ENCODE measurements at places on chromosomes 12 and 14.

- no peak for DNase-seq
Measured at GRCh38 chr12:6233121-6233971, 33.1 kb downstream of the CD9 start.

DNA sequence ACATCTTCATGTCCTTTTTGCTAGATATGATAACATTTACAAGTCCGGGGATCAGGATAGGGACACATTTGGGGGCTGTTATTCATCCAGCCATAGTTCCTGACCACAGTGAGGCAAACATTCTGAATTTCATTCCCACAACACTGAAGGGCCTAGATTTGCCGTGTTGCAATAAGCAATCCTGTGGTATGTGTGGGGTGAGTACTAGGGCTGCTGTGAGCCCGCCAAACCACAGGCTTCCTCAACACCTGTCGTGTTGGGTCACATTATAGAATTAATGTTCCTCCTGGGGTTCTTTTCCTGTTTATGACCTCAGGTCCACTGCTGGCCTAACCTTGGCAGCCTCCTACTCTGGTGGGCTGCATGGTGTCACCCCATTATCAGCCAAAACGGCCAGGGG is 119.2 kb downstream of the TBC1D30 start:
- no peak for DNase-seq

GRCh38 chr12:7144414-7145120 is 14.4 kb downstream of the CLSTN3 start:
- DNase-seq, result peak; percentile 30

GRCh38 chr14:58724206-58724605 is 86.4 kb downstream of the DACT1 start:
- DNase-seq, result no peak

DNA sequence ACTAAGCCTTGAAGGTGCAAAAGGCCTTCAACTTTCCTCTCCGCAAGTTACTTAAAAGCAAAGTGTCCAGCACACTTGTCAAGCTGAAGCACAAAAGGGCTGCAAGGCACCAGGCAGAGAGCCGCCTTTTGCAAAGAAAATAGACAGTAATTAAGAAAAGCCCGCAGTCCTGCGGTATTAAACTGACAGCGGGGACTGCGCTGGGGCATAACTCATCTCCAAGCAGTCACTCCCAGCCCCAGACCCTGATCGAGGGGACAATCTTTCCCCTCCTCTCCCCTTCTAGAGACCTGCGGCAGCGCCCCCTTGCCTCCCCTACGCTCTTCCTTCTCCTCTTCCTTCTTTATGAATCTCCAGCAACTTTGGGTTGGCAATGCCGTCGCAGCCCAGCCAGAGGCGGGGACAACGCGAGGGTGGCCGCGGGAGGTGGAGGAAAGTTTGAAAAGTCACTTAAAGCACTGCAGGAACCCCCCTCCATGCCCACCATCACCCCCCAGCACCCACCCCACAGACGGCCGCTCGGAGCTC is 200.9 kb upstream of the CAND1 start:
- no peak for DNase-seq

DNA sequence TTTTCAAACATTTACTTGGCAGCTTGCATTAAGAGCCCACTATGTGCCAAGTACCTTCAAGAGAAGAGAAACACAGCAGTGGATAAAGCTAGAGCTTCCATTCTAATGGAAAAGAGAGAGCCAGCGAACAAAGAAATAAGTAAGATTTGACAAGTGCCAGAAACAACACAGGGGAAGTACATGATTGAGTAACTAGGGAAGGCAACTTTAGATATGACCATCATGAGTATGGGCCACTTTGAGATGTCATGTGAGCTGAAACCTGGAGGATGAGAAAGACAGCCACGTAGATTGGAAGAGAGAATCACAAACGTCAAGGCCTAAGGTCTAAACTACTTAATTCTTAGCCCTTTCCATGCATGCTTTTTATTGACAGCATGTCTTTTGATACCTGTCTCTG is 121.4 kb downstream of the ITPR2 start:
- no peak for DNase-seq

DNA sequence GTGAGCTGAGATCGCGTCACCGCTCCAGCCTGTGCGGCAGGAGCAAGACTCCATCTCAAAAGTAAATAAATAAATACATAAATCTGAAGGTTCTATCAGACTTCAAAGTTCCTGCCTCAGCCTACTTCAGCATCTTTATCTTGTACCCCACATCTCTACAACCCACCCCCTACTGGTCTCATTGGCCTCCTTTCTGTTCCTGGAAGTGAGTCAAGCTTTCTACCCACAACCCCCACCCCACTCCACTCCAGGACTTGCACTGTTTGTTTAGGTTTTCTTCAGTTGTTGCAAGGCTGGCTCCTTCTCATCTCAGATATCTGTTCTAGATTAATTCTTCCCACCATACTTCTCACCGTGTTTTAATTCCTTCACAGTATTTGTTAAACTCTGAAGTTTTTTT is 714 bp upstream of the PSMC6 start:
- DNase-seq, result no peak

DNA sequence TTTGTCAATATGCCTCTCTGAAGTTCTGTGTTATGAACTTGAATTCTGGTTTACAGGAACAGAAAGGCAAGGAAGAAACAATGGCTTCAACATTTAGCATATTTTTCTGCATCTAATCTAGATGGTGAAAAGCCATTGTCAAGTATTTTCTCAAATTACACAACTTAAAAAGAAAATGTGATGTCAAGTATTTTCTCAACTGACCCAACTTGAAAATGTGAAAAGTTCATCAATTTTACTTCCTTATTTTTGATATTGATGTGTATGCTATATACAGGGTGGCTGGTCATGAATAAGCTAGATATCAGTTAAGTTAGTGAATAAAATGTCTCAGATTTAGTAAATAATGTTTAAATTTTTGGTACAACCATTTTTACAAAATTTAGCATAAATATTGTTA is 196.7 kb downstream of the ALX1 start:
- no peak for DNase-seq

DNA sequence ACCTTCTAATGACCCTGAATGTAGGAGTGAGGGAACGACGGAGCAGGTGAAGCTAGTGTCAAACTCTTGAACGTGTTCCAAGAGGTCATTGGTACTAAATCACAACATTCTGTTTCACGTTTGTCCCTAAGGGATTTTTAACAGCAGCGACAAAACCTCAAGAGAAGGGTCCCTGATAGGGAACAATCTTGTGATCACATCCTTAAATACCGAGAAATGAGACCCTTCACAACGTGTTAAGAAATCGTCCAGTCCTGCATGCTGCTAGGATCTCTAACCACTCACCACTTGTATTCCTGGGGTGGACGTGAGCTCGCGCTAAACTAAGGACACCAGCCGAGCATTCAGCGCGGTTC is 134.1 kb upstream of the KRAS start:
- no peak for DNase-seq

- no peak for DNase-seq
Measured at GRCh38 chr14:90027842-90028241, 34.0 kb upstream of the KCNK13 start.

GRCh38 chr12:56572288-56572687 is 50.7 kb downstream of the RBMS2 start:
- DNase-seq, result no peak

DNA sequence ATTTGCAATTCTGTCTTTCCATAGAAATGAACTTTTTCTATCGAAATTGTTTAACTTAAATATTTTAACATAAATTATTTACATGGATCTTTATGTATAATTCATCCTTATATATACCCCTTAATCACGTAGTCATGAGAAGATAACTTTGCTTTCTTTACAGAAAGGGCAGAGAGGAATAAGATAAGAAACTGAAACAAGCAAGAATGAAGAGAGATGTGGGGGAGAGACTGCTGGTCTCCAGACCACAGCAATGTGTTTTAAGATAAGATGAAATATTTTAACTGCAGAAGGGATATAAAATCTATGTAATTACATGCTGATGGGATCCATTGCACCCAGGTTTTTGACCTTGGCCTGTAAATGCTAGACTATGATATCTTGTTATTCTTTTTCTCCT is 34.7 kb upstream of the DNM1L start:
- DNase-seq, result no peak

DNA sequence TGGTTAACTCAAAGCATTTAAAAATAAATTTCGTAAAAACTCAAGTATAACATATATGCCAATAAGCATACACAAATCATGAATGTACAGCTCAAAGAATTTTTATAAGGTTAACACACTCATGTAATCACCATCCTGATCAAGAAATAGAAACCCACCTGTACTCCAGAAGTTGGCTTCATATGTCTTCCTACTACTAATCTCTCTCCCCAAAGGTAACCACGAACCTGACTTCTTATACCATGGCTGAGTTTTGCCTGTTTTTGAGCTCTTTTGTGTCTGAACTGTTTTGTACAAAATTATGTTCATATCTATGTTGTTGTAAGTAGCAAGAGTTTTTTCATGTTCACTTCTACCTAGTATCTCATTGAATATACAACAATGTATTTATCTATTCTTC is 18.7 kb downstream of the DUSP16 start:
- no peak for DNase-seq

GRCh38 chr12:94099632-94100031 is 48.7 kb upstream of the PLXNC1 start:
- no peak for DNase-seq

DNA sequence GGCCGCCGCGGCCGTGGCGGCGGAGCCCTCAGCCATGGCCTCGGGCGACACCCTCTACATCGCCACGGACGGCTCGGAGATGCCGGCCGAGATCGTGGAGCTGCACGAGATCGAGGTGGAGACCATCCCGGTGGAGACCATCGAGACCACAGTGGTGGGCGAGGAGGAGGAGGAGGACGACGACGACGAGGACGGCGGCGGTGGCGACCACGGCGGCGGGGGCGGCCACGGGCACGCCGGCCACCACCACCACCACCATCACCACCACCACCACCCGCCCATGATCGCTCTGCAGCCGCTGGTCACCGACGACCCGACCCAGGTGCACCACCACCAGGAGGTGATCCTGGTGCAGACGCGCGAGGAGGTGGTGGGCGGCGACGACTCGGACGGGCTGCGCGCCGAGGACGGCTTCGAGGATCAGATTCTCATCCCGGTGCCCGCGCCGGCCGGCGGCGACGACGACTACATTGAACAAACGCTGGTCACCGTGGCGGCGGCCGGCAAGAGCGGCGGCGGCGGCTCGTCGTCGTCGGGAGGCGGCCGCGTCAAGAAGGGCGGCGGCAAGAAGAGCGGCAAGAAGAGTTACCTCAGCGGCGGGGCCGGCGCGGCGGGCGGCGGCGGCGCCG is 381 bp downstream of the YY1 start:
- DNase-seq, result no peak

DNA sequence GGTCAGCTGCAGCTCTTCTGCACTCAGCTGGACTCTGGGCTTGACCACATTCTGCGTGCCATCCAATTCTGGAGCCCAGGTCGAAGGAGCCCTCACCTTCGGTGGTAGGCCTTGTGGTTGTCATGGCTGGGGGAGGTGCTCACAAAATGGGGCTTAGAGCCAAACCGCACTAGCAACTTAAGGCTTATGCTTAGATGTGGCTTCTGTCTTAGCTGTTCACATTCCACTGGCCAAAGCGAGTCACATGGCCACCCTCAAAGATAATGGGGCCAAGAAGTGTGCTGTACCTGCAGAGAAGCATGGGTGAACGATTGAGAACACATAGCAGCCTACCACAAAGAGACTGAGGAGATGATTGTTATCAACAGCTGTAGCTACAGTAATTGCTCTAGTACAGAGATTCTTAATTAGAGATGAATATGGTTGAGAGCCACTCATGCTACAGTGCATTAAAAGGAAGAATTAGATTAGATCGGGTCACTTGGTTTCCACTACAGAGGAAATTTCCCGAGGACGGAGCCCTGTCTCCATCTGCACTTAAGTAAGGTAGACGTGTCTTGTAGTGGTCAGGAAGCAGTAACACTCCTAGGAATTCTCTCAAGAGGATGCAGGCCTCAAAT is 334.6 kb upstream of the FKBP4 start:
- DNase-seq, result no peak

- DNase-seq, result no peak
Measured at GRCh38 chr12:98185606-98186005, 329.8 kb upstream of the TMPO start.

GRCh38 chr14:39368261-39368959 is 63.8 kb downstream of the FBXO33 start:
- DNase-seq, result peak; percentile 53

DNA sequence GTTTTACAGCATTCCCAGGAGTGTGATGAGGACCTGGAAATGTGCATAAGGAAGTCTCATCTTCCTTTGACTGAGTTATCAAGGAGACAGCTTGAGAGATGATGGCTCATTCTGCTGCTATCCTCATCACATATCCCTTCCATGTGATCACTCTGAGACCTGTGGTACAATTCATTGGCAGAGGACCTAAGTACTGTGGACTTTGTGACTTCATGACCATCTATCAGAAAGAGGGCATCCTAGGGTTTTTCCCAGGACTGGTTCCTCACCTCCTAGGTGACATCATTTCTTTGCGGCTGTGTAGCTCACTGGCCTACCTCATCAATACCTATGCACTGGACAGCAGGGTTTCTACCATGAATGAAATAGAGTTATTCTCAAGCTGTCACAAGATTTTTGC is 172.1 kb upstream of the PLEKHG7 start:
- DNase-seq, result no peak

- no peak for DNase-seq
Measured at GRCh38 chr12:52087961-52088820, 8.7 kb downstream of the SMIM41 start.

DNA sequence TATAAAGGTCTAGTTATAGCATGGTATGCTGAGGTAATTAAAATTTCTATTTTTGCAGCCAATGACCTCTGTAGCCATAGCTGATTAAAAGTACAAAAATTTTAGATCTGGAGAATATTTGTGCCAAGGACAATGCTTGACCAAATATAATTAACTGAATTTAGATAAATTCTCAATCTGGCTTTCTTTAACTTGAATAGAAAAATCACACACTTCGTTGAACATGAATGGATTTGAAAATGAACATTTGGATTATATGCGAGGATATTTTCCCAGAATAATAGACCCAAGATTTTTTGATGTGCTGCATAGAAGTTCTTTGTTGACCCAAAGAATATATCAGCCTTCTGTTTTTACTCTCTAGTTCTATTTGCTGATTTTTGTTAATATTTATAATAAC is 38.4 kb upstream of the G2E3 start:
- DNase-seq, result no peak

DNA sequence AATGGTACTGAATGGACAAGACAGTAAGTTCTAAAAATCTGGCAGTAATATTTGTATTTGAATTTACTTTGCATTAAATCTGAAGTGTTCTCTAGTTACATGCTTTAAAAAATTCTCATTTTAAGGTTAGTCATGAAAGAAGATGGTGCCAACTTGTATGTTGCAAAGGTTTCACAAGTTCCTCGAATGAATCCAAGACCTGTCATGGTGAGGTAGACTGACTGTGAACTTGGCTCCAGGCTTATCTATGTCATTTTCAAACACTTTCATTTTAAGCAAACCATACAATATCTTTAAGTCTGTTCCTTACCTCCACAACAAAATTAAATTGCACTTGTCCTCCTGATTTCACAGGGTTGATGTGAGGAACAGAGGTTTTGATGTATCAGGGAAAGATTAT is 23.4 kb downstream of the CLEC2D start:
- DNase-seq, result no peak

DNA sequence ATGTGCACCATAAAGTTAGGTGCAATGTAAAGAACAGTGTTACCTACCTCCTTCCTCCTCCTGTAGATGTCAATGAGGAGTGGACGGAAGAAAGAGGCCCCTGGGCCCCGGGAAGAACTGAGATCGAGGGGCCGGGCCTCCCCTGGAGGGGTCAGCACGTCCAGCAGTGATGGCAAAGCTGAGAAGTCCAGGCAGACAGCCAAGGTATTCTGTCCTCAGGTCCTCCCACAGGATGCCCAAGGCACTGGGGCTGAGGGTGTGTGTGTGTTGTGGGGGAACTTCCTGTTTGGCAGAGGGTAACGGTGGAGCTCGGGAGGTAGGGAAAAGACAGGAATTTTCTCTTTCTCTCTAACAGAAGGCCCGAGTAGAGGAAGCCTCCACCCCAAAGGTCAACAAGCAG is 6.4 kb downstream of the ATN1 start:
- DNase-seq, result no peak

Data from SW 1271 (cell line).